ENCODE measurements at places on chromosomes 7 and 10.

GRCh38 chr7:119010635-119011034 lies 786.1 kb downstream of the ANKRD7 start:
- no peak for DNase-seq

DNA sequence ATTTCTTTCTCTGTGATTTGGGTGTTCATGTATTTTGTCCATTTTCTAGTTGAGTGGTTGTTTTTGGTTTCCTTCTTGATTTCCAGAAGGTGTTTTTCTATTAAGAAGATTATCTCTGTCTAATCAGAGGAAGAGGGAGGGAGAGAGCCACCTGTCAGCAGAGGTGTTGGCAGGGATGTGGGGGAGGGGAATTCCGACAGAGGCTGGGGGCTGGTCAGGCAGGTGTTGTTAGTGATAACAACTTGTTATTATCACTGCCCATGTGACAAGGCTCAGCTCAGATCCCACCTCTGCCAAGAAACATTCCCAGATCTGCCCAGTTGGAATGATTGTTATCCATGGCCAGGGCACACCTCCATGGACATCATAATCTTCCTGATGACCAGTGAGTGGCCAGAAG lies 293.4 kb downstream of the GFRA1 start:
- DNase-seq, result no peak

- DNase-seq, result no peak
These were observed 129.4 kb upstream of the LSM8 start for GRCh38 chr7:118054529-118054928.

DNA sequence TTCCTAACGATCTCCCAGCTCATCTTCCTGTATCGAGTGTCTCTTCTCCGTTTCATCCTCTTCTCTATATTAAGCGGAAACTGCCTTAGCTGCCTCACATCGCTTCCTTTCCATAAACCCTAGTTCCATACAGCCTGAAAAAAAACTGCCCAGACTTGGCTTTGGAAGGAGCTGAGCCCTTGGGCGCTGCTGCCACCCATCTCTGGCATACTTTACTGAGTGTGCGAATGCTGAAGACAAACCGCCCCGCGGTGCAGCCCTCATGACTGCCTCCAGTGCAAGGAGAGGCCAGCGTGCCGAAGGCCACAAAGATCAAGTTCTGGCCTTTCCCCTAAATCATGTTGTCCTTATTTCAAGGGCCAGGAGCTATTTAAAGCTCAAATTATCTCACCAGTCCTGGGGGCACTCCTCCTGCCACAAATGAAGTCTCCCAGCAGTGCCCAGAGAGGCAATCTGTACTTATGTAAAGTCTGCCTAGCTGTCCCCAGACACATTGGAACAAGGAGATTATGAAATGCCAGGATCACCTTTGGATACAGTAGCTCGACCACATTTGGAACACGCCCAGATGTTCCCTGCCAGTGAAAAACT lies 25.2 kb downstream of the YWHAG start:
- no peak for DNase-seq

- no peak for DNase-seq
These were observed 173.4 kb downstream of the ZMYND11 start for GRCh38 chr10:308572-309085.

GRCh38 chr7:155462163-155462735 lies 4.3 kb downstream of the EN2 start:
- DNase-seq, result no peak

- DNase-seq, result no peak
These were observed 56.6 kb downstream of the PARD3 start for GRCh38 chr10:34758447-34758996.

GRCh38 chr10:48821692-48822091 lies 117.9 kb downstream of the LRRC18 start:
- DNase-seq, result no peak

- DNase-seq, result peak; percentile 43
These were observed 12.3 kb downstream of the CNPY1 start for GRCh38 chr7:155533827-155534690.

DNA sequence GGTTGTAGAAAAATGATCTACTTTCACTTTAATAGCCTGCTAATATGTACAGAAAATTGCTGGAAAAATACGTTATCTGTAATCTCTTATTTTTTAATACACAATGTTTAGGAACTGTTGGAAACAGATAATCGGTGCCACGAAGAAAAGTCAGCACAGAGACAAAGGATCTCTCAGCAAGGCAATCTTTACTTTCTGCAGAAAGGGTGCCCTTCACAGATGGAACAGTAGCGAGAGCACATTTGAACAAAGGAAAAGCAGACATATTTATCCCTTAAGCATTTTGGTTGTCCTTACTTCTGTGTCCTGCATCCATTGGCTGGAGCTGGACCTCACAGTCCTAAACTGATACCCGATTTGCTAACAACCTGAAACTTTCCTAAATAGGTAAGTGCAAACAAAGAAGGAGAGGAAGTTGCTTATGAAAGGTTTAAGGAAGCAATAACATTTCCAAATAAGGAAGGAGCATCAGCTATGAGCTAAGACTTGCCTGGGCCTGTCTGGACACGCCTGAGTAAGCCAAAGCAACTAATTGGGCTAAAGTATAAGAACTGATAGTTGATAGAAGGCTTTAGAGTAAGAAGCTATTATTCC lies 640.0 kb downstream of the SH2D4B start:
- no peak for DNase-seq

DNA sequence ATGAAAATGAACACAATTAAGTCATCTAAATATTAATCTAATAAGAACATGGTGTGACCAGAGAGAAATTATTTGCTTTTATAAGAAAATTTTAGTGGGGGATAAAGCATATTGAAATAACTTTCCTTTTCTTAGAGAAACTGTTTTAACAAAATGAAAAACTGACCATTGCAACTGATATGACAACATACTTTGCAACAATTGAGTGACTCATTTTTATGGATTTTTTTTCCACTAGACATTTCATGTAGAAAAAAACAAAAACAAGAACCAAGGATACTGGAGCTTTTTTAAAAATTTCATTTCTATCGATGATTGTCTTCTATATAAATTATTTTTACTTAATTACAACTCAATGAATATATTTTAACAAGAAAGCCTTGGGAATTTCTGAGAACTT lies 90.0 kb downstream of the C1GALT1 start:
- DNase-seq, result no peak

GRCh38 chr10:86075512-86075911 lies 291.1 kb downstream of the GRID1 start:
- DNase-seq, result no peak

- DNase-seq, result peak; percentile 66
These were observed 90.1 kb downstream of the NPSR1 start for GRCh38 chr7:34747867-34748727.

GRCh38 chr7:5425507-5426225 lies 2.0 kb upstream of the TNRC18 start:
- peak; percentile 96 for DNase-seq

DNA sequence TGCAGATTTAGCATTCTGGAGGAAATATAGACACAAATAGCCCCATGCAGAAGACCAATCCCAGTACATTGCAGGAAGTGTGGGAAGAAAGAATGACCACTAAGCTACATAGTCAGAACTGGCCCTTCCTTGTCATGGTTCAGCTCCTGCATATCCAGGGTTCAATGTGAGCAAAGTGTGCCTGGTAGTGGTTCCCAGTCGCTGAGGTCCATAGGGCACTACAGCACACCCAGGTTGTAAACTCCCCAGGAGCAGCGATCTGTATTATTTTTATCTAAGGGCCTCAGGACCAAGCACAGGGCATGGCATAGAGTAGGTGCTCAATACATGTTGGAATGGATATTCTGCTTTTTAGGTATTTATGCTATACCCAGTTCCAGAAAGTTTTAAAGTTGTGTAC lies 114.4 kb downstream of the RTKN2 start:
- no peak for DNase-seq

DNA sequence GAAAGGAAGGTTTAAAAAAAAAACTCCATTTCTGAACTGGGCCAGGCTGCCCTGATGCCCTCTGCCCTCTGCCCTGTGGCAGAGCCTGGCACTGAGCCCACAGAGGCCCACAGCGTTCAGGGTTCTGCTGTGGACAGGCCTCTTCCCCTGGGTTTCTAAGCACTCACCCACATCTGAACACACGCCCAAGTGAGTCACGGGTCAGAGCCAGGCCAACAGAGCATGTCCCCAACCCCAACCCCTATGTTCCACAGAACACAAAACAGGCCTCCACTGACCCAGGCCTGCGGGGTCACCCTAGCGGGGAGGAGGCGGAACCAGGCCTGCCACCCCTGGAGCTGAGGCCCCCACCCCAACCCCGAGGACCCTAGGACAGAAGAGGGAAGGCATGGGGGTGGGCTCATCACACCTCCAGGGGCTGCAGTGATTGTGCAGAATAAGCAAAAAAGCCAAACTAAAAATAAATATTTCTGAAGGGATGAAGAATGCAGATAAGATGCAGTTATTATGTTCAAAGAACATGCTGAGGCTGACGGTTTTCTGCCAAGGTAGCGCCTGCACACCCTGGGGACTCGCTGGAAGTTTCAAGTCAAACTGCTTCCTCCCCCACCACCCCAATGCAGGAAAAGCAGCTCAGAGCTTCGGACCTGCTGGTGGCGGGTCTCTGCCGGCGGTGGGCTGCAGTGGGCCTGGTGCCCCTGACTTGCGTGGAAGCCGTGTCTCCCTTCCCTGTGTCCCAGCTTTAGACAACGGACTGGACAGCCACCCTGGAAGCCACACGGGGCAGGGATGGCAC lies 5.4 kb downstream of the WDR86 start:
- no peak for DNase-seq

DNA sequence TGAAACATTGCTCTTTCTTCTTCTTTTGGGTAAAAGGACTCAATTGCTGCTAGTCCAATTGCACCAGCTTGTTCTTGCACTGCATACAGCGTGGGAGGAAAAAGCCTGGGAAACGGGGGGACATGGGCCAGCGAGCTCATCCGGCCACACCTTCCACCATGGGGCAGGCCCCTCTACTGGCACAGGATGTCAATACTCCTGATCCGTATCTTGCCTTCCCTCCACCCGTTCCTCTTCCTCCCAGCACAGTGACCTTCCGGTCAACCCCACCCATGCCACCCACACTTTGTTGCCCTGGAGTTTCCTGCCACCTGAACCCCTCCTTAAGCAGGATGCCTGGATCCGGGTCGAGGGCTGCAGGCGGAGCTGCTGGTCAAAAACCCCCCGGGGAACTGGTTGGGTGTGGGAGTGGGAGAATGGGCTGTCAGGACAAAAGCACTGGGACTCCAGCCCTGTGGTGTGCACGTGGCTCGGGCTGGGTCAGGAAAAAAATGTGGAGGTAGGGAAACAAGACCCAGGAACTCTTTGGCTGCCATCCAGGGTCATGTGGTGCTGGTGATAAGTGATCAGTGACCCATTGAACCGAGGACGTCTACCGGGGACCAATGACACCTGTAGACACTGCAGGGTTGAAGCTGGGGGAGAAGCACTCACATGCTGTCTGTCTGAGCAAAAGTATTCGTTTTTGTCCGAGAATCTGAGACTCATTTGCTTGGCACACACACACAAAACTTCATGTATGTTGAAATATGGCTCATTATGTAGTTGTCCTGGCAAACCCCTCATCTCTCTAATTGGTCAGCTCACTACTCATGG lies 8.1 kb downstream of the IL2RA start:
- DNase-seq, result no peak

- DNase-seq, result no peak
These were observed 45.4 kb upstream of the GRID1 start for GRCh38 chr10:86411852-86412560.

DNA sequence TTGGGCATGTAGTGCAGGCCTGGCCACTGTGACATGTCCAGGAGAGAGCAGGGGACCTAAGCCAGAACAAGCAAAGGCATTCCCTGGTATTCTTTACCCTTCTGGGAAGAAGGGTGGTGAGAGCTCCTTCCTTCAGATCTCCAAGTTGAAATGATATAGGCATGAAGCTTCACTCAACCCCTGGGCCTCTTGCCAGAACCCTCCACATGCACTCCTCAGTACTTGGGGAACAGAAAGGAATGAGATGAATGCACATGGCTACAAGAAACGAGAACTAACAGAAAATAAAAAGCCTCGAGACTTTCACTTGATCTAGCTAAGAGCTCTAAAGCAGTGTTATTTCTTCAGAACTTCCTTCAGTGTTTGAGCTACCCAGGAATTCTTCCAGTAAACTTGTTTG lies 262.2 kb downstream of the ETV1 start:
- no peak for DNase-seq

DNA sequence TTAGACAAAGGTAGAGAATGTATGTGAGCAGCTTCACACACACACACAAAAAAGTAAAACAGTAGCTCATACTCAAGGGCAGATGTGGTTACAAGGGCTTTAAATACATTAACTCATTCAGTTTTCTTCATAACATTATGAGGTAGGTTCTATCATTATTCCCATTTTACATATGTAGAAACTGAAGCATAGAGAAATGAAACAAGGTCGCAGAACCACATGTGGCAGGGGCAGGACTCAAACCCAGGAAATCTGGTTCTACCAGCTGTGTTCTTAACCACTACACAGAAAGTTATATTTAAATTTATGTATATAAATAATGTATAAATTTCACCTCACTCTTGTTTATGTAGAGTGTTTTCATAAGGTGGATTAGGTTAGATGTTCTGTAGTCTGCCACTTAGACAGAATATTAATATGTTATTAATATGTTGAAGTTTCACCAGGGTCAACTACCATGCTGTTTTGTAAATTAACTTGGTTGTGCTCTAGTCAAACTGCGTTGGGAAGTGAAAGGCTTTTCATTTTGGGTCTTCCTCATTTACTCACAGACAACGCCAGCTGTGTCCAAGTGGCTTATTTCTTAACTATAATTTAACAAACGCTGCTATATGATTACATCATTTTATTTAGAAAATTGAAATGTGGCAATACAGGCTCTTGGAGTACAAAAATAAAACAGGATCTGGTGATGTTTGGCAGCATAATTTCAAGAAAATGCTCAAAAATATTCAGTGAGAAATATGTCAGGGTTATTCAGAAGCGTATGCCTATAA lies 138.4 kb downstream of the MDFIC start:
- DNase-seq, result no peak

DNA sequence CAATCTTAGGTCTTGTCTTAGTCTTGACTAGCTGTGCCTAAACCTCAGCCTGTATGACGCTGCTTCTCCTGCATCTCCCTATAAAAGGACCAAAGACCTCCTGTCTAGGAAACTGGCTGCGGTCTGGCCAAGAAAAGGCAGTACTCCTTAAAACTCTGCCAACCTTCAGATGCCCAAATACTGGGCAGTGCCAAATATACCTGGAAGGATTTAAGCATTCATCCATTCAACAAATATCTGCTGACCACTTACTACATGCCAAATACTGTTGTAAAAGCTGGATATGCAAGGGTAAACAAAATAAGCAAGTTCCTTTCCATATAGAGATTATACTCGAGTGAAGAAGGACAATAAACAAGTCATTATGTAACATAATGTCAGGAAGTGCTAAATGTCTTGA lies 135.8 kb downstream of the HBP1 start:
- no peak for DNase-seq

GRCh38 chr10:120251821-120252442 lies 205.1 kb upstream of the PLPP4 start:
- no peak for DNase-seq

GRCh38 chr10:31730776-31731175 lies 197.9 kb downstream of the ARHGAP12 start:
- DNase-seq, result no peak

- DNase-seq, result no peak
These were observed 371.1 kb downstream of the LRRTM3 start for GRCh38 chr10:67296926-67297325.
